ENCODE measurements at places on chromosomes 2 and 18. TPM values are rescaled to one million over a fixed set of nuclear protein-coding genes. Genes with fewer than 3 reads are reported as not detected.

The AMER3 gene
- not detected for total RNA-seq

GRCh38 chr2:133952896-133953295 lies 301.0 kb upstream of the MGAT5 start:
- peaks cover 2% of the 10 kb centered on the region for H3K36me3 ChIP-seq
- H3K27me3 ChIP-seq: peaks cover 30% of the 10 kb centered on the region
- no peak overlapping the region for H3K27ac ChIP-seq
- H3K4me3 ChIP-seq: no peak overlapping the region
- DNase-seq: no peak

DNA sequence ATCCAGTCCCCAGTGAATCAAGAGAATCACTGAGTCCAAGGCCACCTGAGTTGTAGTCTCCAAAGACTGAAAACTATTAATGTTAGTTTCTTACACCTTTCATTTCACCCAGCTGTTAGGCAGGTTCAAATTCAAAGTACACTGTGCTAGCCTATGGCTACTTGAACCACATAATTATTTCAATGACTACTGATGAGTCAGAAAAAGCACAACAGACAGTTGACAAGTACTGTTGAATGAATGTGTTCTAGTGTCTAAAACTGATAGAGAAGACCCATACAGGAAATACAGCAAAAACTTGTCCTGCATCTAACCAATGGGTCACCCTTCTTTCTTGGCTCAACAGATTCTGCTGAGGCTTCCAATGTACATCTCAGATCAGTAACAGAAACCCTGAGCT lies 160.9 kb downstream of the MYO5B start:
- H3K36me3 ChIP-seq: peaks cover 3% of the 10 kb centered on the region
- DNase-seq: no peak
- peaks cover 69% of the 10 kb centered on the region for H3K27me3 ChIP-seq
- H3K27ac ChIP-seq: no peak overlapping the region
- H3K4me3 ChIP-seq: no peak overlapping the region

The REG3G gene
- not detected for total RNA-seq

DNA sequence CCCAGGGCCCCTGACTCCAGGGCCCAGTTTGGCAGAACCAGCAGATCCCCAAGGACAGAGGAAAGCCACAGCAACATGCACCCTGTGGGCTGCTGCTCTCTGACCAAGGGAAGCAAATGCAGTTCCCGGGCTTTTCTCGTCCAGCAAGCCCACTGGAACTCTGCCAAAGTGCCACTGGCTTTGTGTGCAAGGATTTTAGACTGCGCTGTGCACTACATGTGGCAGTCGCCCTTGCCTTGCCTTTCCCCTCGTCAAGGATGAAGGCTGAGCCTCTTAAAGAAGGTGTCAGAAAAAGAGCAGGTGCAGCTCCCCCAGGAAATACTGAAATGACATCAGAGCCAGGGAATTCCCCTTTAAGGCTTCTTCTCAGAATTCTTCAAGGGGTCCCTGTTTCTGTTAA lies 199.2 kb downstream of the TFCP2L1 start:
- DNase-seq: no peak
- no peak overlapping the region for H3K4me3 ChIP-seq
- no peaks in the 10 kb centered on the region for H3K4me1 ChIP-seq
- H3K27ac ChIP-seq: peak overlapping the region; percentile 45
- no peaks in the 10 kb centered on the region for H3K36me3 ChIP-seq

The RAB27B gene
- total RNA-seq: 30.6 TPM

- peaks cover 29% of the 10 kb centered on the region for H3K27me3 ChIP-seq
- H3K4me3 ChIP-seq: no peak overlapping the region
- H3K36me3 ChIP-seq: no peaks in the 10 kb centered on the region
- H3K4me1 ChIP-seq: peaks cover 9% of the 10 kb centered on the region
- H3K27ac ChIP-seq: peak overlapping the region; percentile 60
- DNase-seq: no peak
Observed at GRCh38 chr18:58535340-58536201, 93.3 kb downstream of the ALPK2 start.

The HTR2B gene
- total RNA-seq: not detected

GRCh38 chr2:227848586-227848985 lies 22.8 kb upstream of the DAW1 start:
- H3K27ac ChIP-seq: peak overlapping the region; percentile 100
- DNase-seq: no peak
- no peaks in the 10 kb centered on the region for H3K27me3 ChIP-seq

GRCh38 chr18:13260197-13260934 lies 41.8 kb downstream of the LDLRAD4 start:
- H3K4me1 ChIP-seq: peaks cover 26% of the 10 kb centered on the region
- peak overlapping the region; percentile 89 for H3K27ac ChIP-seq
- H3K27me3 ChIP-seq: no peaks in the 10 kb centered on the region
- H3K4me3 ChIP-seq: peak overlapping the region; percentile 67

The TEX44 gene
- not detected for total RNA-seq

Measured in T-helper 17 cell (primary cell).